Eye (tissue), 1 donor: ENCODE measurements at places on chromosomes 1 and 21.
A peak's percentile ranks its signal among the peaks of the same experiment; 100 is the strongest.

DNA sequence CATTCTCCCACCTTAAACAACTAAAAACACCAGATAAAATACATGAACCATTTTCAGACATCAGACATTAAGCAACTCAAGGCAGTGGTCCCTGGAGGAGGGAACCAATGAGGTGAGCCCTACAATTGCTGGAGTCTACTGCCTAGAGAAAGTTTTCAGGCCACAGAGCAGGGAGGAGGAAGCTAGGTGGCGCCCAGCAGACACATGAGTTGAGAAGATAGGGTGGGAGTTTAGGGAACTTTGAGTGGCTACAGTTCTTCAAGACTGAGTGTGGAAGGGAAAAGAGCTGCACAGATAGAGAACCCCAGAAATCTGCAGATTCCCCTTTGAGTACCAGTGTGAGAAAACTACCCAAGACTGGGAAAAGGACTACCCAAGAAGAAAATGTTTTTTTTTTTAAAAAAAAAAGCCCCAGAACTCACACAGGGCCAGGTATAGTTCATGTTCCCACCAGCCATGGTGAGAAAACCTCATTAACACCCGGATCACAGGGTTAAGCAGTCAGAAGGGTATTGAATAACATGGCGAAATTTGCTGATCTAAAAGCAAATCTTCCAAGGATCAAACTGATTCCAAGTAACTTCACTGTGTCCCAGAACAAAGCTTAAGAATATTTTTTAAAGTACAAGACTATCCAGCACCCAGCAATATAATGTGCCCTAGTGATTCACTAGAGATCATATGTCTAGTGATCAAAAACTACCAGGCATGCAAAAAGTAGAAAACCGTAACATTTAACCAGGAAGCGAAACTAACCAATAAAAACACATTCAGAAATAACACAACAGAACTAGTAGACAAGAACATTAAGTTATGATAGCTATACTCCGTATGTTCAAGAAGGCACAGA lies 12.0 kb downstream of the ALDH9A1 start:
- no peak for DNase-seq

DNA sequence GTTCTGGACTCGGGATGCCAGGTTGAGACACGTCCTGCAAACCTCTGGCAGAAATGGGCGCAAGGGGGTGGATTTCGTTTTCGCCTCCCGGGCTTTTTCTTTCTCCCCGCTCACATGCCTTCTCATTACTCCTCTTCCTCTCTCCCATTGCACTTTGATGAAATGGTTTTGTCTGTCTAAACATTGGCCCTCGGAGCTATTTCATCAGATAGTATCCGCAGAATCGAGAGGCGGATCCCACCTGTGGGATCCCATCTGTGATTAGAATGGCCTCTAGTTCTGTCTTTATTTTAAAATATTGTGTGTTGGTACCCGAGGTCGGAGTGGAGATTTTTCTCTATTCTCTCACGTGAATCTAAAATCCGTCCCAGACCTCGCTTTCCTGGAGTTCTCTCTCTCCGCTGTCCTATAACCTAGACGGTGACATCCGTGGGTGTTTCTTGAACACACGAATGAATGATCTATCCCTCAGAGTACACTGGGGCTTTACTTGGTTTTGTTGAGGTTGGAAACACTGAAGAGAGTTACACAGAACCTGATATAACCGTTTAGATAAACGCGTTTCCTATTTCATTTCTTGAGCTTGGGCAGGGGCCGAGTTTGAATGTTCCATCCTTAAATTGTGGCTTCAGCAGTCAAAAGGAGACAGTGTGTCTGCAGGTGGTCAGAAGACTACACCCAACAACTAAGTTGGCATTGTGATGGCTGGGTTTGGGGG lies 2.0 kb downstream of the EDARADD start:
- DNase-seq = peak; percentile 59

DNA sequence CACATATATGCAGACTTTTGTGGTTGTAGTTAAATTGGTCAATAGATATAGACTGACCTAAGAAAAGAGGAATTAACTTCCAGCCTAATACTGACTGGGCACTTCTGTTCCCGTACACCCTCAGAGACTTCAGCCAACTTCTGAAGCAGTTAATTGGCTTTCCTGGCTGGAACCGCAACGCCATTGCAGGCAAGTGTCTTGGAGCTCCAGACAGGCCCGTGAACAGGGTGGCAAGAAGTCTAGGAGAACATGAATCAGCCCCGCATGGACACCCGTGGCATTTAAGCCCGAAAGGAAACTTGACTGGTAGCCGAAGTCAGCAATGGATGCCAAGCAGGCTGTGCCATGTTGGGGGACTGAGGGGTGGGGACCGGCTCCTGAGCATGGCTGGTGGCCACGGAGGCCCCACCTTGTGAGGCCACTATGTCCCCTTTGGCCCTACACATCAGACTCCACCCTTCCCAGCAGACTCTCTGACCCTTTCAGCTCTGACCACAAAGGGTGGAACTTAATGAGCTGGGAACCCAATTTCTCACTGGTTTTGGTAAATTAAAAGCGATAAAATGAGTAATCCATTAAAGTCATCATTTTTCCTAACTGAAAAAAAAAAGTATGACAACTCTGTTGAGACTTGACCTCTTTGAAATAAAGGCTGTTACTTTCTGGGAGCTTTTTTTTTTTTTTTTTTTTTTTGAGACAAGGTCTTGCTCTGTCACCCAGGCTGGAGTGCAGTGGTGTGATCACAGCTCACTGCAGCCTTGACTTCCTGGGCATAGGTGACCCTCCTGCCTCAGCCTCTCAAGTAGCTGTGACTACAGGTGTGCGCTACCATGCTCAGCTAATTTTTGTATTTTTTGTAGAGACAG lies 54.1 kb downstream of the RUNX1 start:
- no peak for DNase-seq

- no peak for DNase-seq
These were observed 160.5 kb downstream of the PEX14 start for GRCh38 chr1:10635085-10635896.

DNA sequence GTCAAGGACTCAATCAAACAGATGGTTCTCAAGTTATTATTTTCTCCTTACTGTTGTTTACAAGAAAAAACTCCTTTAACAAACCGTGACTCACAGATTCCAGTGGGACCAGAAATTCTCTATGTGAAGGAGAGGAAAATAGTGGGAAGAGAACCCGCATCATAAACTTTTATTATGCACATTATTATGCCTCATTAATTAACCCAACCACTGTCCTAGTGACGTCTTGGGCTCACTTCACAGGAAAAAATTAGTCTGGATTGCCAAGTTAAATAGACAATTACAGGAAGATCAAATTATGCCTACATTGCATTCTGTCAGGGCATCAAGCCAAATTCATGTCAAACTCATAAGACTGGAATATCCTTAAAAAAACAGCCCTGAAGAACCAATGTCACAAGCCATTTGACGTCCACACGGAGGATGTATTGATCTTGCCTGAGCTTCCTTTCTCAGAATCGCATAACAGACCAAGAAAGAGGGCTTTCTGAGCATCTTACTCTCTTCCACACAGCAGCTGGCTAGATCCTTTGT lies 347.8 kb downstream of the DUSP10 start:
- peak; percentile 30 for DNase-seq

DNA sequence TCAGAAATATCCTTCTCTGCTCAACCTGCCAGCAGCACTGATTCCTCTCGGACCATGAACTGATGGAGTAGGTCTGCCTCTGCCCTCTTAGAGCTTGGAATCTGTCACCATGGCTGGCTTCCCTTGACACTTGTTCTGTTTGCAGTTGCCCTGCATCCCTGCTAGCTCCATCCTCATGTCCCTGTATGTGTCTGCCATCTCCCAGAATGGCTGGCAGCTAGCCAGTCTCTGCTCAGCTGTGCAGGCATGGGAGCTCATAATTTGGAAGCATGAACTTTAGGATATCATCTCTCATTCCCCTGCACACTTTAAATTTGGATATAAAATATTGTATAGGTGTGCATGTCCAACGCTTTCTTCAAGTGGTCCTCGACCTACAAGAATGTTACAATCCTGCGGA lies 95.4 kb downstream of the C1orf94 start:
- no peak for DNase-seq
